Body of pancreas (tissue), 4 donors: ENCODE measurements at places on chromosomes 4 and X. TPM values are rescaled to one million over a fixed set of nuclear protein-coding genes. Genes with fewer than 3 reads are reported as not detected.

DNA sequence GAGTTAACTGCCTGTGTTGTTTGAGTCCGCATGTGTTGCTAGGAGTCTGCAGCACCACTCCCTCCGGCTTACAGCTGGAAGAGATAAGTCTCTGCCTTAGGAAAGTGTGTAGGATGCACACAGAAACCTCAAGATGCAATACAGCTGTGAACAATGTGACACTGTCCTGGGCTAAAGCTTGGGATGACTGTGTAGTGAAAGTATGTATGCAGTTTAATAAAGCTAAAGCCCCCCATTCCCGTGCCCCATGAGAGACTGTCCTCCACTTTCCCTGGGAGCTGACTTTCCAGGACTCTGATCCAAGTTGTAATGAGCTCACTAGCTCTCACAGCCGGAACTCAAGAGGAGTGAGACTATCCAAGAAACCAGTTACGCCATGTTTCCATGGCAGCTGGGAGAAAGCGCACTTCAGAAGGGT is 156.6 kb upstream of the FTHL17 start:
- no peak for DNase-seq

- no peak for DNase-seq
Observed at GRCh38 chr4:168588916-168589531, 92.2 kb downstream of the PALLD start.

DNA sequence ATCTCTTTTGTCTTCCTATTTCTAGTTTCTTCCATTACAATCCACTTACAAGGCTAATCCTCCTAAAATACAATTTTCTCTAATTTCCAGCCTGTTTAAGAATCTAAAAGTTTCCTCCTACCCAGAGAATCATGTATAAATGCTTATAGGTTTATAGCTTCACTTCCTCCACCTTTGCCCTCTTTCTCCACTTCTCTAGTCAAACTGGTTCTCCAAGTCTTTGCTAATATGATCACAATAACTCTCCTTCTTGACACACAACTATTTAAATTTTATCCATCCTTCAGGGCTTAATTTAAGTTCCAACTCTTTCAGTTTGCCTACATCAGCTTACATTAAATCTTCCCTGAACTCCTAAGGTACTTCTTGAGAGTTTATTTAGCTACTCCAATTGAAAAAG is 69.2 kb downstream of the RPS6KA6 start:
- DNase-seq: no peak

Gene SPACA5
- not detected for total RNA-seq

Gene SOD3
- 290 TPM for total RNA-seq
